ENCODE measurements at places on chromosomes 2 and 18.

DNA sequence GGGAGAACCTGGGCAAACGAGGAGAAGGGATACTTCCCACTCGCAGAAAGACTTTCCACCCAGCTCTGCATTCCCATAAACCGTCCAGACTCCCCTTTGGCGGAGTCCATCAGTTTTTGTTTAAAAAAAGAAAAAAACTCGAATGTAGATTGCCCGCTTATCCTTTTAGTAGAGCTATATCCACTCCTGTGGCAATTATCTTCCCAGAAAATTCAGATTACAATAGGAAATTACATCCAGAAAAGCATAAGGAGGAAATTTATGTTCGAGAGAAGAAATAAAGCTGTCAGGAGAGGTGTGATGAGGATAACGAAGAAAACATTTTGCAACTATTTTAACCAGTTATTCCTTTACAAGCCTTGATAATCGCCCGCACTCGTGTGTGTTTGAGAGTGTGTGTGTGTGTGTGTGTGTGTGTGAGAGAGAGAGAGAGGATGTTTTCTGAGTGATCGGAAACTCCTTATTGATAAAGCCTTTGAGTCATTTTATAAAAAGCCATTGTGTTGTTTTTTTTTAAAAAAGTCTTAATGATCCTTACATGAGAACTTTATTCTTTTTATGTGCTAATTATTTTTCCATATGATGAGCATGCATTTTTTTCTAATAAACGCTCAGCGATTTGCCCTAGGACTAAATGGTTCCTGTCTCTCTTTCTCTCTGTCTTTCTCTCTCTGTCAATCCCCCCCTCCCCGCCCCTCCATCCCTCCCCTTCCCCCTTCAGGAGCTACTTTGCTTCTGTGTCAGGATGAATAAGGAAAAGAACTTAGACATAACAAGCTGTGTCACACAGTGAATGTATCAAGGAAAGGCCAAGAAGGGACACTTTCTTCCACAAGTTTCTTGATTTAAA, 1.1 kb upstream of the PPP3R1 start:
- DNase-seq = peak; percentile 51

GRCh38 chr2:60098996-60099395, 454.5 kb downstream of the BCL11A start:
- DNase-seq = no peak

DNA sequence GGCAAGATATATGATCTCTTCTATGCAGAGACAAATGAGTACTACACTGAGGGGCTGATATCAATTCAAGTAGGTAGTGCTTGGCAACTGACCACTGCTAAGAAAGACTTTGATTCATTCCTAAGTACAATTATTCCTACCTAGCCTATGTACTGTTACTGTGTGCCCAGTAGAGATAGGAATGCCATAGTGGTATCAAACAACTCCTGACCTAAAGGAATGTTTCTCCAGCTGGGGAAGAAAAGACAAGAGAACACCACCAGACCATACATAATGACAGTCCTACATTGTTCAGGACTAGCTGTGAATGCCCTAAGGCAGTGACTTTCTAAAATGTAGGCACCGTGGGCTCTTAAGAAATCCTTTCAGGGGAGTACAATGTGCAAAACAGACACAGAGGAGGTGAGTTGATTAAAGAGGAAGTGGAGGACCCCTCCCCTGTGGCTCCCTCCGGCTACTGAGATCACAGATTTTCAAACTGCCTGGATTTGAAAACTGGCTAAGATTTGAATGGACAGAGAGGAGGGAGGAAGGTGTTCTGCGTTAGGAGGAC, 89.1 kb downstream of the ANTXR1 start:
- DNase-seq = no peak

DNA sequence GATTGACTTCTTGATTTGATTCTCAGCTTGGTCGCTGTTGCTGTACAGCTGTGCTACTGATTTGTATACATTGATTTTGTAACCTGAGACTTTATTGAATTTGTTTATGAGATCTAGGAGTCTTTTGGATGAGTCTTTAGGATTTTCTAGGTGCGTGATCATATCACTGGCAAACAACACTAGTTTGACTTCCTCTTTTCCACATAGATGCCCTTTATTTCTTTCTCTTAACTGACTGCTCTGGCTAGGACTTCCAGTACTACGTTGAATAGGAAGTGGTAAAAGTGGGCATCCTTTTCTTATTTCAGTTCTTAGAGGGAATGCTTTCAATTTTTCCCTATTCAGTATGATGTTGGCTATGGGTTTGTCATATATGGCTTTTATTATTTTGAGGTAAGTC, 101.3 kb downstream of the OSBPL1A start:
- DNase-seq = no peak
